ENCODE measurements at places on chromosomes 7 and 10. TPM values are rescaled to one million over a fixed set of nuclear protein-coding genes. Genes with fewer than 3 reads are reported as not detected.

DNA sequence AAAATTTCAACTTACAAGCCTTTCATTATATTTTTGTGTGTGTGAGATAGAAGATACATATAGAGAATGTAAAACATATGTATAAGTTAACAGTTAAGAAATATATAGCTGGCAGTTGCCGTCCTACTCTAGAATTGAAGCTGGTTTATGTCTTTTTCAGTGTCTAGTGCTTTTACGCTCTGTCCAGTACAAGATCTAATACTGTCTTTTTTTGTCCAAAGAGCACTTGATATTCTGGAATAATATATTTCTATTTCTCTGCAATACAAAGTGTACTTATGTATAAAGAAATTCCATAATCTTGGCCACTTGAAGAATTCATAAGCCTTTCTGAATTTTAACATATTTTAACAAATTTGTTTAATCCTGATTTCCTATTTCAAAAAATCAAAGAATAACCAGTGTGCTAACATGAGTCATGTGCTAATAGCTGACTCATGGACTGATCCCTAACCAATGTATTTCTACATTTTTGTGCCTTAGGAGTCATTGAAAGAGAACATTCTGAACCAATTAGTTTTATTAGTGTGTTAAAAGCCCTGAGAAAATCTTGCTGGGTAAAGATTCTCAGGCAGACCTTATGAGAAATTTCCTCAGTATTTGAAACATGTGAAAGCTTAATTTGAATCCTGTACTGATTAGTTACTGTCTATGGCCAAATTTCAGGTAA is 73.2 kb upstream of the CCAR1 start:
- no peak for DNase-seq

Gene TAX1BP1
- polyA plus RNA-seq, result 111 TPM

GRCh38 chr10:124420254-124420653 is 1.5 kb upstream of the OAT start:
- no peak for DNase-seq

GRCh38 chr10:73923935-73924598 is 13.1 kb downstream of the PLAU start:
- DNase-seq, result no peak

- DNase-seq, result no peak
Observed at GRCh38 chr10:87685832-87686574, 26.3 kb downstream of the PAPSS2 start.

DNA sequence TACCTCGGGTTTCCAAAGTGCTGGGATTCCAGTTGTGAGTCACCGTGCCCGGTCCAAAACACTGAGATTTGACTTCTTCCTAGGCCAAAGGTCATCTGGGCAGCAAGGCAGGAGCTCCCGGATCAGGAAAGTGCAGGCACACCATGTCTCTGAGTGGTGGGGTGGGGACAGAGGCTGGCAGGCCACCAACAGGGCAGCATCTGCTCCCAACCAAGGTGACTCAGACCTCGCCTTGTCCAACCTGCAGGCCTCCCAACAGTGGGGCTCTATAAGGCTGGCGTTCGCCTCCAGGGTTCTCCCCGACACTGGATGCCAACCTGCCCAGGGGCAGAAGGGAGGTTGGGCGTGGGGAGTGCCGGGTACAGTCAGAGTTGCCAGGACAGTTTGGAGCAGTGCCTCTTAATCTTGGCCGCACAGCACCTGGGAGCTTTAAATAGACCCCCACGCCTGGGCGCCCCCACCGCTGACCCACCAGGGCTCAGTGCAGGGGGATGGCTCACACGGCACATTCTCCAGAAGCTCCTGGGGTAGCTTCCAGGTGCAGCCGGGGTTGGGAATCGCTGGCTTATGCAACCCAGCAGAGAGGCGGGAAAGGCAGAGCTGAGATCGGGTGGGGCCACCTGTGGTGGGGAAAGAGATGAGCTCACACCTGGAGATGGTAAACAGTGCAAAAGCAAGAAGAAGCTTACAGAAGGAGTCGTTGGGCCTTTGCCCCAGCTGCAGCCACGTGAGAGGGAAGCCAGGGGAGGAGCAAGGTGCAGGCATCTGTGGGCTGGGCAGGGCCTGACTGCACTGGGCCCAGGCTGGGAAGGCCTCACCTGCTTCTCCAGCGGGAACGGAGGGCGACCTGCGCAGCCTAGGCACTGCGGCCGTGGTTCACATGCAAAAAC is 10.9 kb downstream of the CALML5 start:
- peak; percentile 56 for DNase-seq

DNA sequence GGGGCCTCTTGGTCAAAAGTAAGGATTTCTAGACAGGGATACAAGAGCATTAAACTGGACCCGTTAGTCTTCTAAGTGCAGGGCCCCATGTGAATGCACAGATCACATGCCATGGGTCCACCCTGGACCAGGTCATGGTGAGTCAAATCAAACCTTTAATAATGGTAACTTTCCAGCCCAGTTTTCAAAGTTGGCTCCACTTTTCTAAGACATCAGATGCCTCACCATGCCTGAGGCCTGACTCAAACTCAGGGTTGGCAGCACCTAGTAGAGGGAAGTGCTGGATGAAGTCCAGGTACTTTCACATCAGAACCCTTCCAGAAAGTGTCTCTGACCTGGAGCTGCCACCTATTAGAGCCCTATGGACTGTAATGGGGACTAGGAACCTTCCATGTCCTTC is 9.7 kb upstream of the SMIM30 start:
- no peak for DNase-seq

- DNase-seq, result no peak
Observed at GRCh38 chr7:43508461-43508860, 74.4 kb upstream of the STK17A start.

DNA sequence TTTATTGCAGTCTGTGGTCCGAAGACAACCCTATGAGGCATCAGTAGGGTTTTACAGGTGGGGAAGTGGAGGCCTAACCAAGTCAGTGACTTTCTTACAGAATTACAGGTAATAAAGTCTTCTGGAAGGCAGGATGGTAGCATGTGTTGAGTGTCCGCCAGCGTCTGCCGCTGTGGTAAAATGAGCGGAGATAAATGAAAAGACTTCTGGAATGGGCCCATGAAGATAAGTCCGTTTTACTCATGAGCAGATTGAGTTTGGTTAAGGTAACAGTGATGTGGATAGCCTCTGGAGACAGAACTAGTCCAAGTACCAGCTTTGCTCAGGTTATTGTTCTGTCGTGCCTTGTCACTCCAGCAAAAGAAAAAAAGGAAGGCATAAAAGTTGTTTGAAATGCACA is 966 bp downstream of the FBH1 start:
- no peak for DNase-seq

DNA sequence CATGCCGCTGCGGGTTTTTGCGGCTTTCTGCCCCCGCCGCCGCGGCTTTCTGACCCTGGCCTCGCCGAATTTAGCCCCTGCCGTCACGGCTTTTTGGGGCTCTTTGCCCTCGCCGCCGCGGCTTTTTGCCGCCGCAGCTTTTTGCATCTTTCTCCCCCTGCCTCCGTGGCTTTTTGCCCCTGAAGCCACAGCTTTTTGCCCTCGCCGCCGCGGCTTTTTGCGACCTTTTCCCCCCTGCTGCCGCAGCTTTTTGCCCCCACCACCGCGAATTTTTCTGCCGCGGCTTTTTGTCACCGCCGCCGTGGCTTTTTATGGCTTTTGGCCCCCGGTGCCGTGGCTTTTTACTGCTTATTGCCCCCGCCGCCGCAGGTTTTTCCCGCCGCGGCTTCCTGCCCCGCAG is 636.5 kb downstream of the ZNF716 start:
- DNase-seq, result peak; percentile 30

Gene DNAH11
- polyA plus RNA-seq, result 0.13 TPM

DNA sequence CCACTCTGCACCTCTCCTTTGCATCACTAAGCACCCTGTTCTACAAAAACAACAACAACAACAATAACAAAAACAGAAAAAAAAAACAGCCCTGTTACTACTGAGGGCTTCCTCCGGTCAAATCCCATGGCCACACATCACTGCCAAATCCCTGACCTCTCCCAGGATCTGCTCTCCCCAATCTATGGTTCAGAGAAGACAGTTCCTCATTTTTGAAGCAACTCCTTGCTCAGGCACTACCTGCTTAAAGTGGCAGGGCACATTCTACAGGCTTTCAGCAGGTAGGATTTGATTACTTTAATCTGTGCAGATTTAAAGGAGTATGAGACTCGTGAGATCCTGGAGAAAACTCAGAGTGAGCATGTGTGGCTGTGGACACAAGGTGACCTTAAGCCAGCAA is 46.9 kb downstream of the PIK3CG start:
- DNase-seq, result no peak

Data from sigmoid colon (tissue), 7 donors.